ENCODE measurements at places on chromosomes 1 and 21. TPM values are rescaled to one million over a fixed set of nuclear protein-coding genes. Genes with fewer than 3 reads are reported as not detected.

SPRR2B gene
- total RNA-seq, result not detected

TFF3 gene
- not detected for total RNA-seq

PLPPR4 gene
- 0.32 TPM for total RNA-seq

ADAM30 gene
- not detected for total RNA-seq

TMPRSS2 gene
- not detected for total RNA-seq

TSTD1 gene
- 6.0 TPM for total RNA-seq

MYOM3 gene
- not detected for total RNA-seq

MACF1 gene
- total RNA-seq, result 154 TPM
